Activated T-helper 1 cell treated with Interleukin-2 at 50 U/mL for 16 hours (primary cell): ENCODE measurements at places on chromosomes 3 and 15.

- DNase-seq = no peak
Measured at GRCh38 chr3:21505711-21506460, 245.1 kb downstream of the ZNF385D start.

GRCh38 chr3:125116311-125117080 lies 60.7 kb upstream of the HEG1 start:
- no peak for DNase-seq

DNA sequence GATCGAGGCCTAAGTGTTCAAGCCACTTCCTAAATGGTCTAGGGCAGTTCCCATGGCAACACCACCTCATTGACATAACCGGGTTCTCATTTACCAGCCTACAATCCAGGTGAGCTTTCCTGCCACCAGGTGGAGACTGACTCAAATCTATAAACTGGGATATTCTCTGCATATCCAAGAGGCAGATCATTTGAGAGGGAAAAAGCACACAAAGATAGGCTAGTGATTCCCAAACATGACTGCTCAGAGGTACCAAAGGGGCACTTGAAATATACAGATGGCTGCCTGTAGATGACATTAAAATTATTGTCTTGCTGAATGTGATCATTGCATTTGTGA lies 141.3 kb upstream of the PROK2 start:
- no peak for DNase-seq

DNA sequence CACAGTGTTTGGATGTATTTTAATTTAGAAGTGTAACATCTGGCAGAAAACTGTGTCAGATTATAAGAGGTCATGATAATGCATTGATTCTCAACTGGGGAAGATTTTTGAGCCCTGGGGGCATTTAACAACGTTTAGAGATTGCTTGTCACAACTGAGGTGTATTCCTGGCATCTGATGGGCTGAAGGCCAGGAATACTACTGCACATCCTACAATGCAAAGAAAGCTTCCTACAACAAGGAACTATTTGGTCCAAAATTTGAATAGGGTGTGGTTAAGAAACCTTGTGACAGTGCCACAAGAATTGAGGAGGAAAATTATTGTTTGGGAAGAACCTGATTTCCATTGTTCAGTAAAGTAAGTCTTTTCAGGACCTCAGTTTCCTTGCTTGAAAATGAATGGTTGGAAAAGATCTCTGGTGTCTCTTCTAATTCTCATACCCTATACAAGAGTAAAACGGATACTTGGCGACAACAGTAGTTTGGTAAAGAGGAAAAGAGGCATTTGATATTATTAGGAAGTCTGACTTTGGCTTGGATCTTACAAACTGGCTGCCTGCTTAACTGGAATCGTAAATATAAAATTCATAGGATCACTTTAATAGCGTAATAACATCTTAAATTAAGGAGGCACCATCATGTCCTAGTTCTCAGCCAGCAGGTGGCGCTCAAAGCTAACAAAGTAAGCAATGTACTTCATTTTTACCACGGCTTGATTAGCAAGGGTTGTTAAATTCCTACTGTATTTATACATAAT lies 4.3 kb downstream of the DAZL start:
- DNase-seq = peak; percentile 62

DNA sequence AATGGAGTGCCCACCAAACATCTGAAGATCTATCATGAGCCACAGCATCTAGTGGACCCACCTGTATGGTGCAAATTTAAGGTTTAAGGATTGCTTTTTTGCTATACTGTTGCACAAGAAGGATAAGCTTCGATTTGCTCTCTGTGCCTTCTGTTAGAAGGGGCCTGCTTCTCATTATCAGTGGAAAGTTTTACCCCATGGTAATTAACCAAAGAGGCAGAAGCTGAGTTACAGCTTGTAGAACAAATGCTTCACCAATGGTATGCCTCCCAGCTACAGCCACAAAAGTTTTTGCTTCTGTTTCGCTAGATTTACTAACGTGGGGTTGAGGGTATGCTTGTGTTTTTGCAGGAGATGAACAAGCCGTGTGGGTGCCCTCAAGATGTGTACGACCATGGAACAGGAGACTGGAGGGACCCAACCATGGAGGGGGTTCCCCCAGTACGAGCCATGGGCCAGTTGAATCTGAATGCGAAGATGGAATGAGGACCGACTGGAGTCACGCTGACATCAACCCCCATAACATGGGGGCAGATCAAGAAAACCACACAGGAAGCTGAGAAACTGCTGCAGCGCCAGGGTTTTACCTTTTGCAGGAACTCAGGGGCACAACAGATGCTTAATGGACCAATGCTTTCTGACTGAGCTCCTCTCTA lies 43.5 kb downstream of the ACAD9 start:
- DNase-seq = peak; percentile 27

- no peak for DNase-seq
Measured at GRCh38 chr15:97849183-97849582, 111.3 kb upstream of the ARRDC4 start.

DNA sequence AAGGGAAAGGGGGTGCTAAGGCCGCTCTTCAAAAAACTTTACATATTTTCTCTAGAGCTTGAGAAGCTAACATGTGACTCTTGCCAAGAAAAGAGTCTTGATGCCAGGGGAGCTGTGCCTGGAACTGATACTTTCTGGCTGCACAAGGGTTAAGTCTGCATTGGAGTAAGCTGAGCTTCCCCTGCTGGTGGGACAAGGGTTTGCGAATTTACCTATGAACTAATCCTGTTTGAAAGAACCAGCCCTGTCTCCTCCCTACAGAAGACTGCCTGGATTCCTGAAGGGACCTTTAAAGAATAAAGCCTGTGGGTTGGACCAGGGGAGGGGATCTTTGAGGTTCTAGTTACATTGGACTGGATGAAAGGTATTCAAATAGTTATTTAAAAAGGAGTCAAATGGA lies 58.3 kb upstream of the EPHA3 start:
- DNase-seq = no peak

DNA sequence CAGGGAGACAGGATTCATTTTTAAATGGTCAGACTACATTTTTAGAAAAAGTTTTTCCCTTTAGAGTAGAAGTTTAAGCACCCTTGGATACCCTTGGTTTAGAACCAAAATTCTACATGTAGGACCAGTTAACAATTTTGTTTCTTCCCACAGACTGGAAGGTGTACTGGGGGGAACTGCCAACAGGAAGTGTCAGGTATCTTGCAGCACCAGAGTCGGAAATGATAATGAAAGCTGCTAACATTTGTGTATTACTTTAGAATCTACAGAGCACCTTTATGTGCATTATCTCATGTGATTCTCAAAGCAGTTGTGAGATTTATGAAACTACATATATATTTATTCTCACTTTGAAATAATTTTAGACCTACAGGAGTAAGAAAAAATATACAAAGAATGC lies 21.5 kb downstream of the SPRED1 start:
- no peak for DNase-seq

GRCh38 chr15:101048176-101048575 lies 129.0 kb downstream of the LRRK1 start:
- DNase-seq = no peak

GRCh38 chr15:41799488-41799805 lies 25.2 kb downstream of the MAPKBP1 start:
- DNase-seq = no peak

GRCh38 chr15:65630760-65631159 lies 9.0 kb downstream of the SLC24A1 start:
- no peak for DNase-seq

DNA sequence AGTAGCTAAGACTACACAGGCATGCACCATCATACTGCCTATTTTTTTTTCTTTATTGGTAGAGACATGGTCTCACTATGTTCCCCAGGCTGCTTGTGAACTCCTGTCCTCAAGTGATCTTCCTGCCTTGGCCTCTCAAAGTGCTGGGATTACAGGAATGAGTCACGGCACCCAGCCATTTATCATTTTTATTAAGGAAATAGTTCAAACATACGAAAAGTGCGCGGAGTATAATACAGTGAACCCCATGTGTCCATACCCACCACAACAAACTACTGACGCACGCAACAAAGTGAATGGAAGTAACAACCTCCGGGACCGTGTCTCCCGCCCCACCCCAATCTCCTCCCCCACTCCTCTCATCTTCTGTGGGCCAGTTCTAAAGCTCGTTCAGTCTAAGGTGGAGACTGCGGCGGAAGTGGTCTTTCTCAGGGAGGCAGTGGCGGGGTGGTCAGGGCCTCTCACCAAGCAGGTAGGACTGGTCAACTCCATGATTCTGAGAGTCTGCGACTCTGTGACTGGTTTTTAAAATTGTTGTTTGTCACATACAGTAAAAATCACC lies 42.1 kb downstream of the DNAJB8 start:
- no peak for DNase-seq

- no peak for DNase-seq
Measured at GRCh38 chr3:148880681-148881080, 15.6 kb downstream of the CPA3 start.

GRCh38 chr3:157488144-157488543 lies 15.1 kb downstream of the VEPH1 start:
- DNase-seq = no peak

GRCh38 chr3:71309342-71309741 lies 274.2 kb downstream of the FOXP1 start:
- no peak for DNase-seq

DNA sequence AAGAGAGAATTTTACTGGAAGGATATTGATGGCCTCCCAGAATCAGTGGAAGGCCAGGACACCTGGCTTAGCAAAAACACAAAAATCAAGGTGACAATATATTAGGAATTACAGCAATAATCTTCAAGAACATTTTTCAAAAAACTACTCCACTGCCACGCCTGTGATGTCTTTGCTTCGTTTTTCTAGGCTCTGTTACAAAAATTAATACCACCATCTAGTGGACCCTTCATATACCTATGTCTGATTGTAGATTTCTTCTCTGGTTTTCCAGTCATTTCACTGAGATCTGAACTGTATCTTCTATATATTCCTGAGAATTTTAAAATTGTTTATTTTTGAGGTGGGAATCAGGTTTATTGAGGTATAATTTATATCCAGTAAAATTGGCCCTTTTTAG lies 5.6 kb upstream of the SLC33A1 start:
- no peak for DNase-seq

GRCh38 chr15:66231394-66232266 lies 21.9 kb downstream of the MEGF11 start:
- DNase-seq = no peak

GRCh38 chr3:31265646-31266428 lies 266.9 kb upstream of the STT3B start:
- DNase-seq = no peak

DNA sequence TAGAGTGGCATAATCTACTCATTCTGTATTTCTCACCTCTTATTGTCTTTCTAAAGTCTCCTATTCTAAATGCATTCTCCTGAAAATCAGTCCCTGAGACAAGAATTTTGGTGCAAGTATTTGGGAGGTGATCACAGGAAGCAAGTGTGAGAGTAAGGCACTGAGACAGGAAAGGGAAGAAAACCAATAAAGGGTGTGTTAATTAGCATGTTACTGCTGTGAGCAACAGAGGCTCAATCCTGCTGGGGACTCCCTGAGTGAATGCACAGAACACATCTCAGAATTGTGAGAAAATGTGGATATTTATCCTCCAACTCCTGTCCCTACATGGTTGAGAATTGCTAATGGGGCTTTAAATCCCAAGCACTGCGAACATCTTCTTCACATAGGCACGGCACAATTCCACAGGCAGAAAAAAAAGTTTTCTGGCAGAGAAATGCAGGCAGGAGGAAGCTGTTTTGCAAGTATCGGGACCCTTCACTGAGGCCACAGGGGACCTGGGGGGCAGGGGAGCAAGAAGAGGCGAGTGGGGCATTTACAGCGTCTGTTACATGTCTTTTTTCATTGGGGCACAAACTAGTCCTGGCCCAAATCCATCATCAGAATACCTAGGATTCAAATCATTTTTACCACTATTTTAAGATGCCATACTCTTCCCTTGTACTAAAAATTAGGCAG lies 27.2 kb upstream of the STT3B start:
- no peak for DNase-seq

DNA sequence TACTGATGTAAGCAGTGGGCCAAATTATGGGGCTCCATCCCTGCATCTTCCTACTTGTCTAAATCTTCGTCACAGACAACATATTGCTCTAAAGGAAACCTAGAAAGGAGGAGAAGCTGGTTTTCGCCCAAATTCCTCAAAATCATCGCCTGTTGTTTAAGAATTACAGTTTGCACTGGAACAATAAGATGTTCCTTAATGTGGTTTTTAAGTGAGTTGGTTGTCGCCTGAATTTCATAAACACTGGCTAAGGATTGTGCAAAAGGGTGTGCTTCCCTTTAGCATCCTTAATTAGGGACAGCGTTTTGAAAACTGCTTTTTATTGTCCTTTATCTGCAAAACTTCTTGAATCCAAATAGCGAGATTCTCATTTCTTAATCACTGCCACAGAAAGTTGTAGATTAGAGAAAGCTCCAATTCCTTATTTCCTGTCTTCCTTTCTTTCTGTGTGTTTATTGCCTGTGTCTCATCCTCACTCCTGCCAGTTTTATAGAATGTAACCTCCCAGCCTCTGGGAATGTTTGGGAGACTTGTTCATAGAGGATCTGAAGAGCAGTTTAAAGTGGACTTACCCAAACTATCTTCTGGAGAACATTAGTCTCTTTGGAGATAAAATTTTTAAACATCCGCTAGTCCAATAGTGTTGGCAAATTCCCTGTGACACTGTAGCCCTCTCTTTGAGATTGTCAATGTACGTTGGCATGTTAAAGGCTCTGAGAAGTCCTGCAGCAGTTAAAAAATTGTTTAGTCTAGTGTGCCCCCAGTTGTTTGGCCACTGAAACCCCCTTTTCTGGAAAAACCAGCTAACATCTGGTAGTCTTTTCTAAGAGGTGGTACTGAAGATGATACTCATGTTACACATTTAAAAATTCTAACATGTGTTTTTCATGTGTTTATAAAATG lies 50.4 kb downstream of the FLNB start:
- DNase-seq = no peak

GRCh38 chr3:177528306-177529070 lies 331.2 kb upstream of the TBL1XR1 start:
- DNase-seq = no peak

DNA sequence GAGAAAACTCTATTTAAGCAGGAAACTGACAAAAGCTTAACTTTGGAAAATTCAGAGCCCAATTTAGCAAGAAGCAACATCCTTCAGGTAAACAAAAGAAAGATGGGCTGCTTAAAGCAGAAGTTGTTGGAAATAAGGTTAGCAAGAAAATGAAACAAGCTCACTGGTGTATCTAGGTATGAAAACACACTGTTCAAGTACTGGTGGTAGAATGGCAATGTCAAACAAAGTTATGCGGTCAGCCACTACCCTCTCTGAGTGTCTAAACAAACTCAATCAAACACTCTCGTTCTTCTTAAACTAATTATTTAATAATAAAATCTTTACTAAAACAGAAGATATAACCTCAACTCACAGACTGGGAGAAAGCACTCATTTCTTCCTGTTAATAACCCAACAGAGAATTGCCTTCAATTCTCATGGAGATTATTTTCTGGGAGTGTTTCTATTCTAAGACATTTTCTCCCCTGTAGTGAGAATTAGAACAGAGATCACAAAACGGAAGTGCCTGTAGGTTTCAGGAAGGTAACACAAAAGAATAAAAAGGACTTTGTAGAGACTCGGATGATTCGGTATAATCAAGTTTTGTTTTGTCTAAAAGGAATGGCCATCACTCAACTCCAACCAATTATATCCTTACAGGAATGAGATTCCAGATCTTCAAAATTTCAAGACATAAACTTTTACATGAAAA lies 28.9 kb downstream of the PRICKLE2 start:
- DNase-seq = no peak
